ENCODE measurements at places on chromosomes 2 and 18. TPM values are rescaled to one million over a fixed set of nuclear protein-coding genes. Genes with fewer than 3 reads are reported as not detected.

DNA sequence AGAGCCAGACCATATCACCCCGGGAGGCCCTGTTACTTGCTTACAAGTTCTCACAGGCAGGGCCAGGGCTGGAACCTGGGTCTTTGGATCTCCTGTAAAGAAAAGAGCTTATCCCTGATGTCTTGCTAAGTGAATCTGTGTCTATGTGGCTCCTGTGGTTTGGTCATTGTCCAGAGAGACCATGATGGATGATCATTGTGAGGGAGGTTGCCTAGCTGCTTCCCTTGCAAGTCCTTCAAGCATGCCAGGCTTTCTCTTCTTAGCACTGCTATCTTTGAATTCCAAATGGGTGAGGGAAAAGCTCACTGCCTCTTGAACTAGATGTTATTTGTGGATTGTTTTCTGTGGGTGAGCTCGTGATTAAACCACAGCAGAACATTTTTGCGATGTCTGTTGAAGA, 151.6 kb downstream of the FSHR start:
- no peak for DNase-seq

- no peak for DNase-seq
Observed at GRCh38 chr18:26909599-26910290, 44.2 kb upstream of the AQP4 start.

DNA sequence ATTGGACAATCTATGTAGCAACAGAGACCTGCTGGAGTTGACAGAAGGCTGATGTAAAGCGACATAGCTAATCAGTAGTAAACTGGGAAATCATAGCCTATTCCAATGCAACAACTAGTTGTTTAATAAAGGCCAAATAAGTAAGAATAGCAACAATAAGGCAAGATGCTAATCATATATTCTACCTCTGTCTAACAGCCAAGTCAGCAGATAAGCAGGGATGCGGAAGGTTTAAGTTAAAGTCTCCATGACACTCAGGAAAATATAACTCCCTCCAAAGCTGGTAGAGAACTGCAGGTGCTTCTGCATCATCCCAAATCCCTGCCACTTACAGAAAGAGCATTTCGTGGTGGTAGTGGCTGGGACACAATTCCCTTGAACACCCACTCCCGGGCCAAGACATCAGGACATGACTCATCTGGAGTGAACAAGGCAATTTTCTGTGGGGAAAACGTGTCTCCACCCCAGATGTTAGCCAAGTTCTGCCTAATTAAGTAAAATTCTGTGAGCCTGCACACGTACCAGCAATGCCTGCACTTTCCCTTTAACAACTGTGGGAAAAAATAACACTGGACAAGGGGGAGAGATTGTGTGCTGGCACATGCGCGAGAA, 413.6 kb upstream of the ID2 start:
- DNase-seq, result peak; percentile 18

GRCh38 chr2:11866358-11867335, 120.2 kb downstream of the LPIN1 start:
- DNase-seq, result no peak

GRCh38 chr2:208548700-208549099, 142.1 kb downstream of the PTH2R start:
- no peak for DNase-seq

DNA sequence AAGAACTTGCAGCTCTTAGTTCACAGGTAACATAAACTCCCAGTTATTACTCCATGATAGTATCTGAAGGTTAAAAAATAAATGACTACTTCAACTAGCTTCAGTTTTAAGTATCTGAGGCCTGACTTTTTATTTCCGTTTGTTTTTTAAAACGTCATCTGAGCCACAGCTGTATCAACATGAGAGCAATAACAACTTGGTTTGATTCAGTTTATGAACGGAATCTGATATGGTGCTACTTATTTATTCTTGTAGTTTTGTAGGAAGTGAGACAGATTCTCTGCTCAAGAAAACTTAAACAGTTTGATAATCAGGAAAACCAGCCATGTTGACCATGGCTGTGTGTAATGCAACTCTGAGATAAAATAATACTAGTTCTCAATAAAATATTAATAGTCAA, 34.9 kb downstream of the NAB1 start:
- DNase-seq, result no peak

DNA sequence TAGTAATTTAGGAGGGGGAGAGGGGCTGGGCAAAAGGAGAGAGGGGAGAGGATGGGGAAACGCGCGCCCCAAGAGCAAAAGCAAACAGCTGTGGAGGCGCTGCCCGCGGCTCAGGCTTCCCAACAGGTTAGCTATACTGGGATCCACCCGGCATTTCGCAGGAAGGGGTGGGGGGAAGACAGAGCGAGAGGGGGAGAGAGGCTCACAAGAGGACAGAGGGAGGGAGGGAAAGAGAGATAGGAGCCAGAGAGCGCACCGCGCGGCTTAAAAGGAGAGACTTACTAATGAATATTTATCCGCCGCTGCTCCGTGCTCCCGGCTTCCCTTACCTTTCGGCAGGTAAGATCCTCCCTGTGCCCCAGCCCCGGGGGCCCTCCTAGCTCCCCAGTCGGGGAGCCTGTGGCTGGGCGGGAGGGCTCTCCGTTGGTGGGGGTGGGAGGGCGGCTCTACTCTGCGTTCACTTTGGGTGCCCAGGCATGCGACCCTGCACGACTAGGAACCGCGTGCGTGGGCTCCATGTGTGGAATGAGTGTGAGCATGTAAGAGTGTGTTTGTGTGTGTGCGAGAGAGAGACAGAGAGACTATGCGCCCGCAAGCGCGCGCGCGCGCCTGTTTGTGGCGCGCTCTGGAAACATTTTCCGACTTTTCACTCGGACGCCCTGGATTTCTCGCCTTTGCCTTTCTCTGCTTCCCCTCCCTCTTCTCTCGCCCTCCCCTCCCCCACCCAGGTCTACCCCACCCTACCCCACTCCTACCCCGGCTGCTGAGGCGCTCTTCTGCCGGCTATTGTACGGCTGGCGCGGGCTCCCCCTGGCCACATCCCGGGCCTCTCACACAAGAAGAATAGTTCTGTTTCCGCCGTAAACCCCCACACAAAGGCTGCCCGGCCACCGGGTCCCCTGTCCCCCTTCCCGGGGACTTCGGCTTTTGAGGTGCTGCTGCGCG, 7.2 kb upstream of the SIX3 start:
- no peak for DNase-seq

- DNase-seq, result no peak
Observed at GRCh38 chr2:104766683-104767082, 87.2 kb upstream of the POU3F3 start.

The TMEFF2 gene
- total RNA-seq, result 15.2 TPM

The FSIP2 gene
- total RNA-seq, result not detected

The ANXA4 gene
- 89.9 TPM for total RNA-seq
